T-helper 9 cell (primary cell): ENCODE measurements at places on chromosomes 2 and 18.

GRCh38 chr2:104891145-104891544 lies 37.2 kb downstream of the POU3F3 start:
- DNase-seq = no peak

DNA sequence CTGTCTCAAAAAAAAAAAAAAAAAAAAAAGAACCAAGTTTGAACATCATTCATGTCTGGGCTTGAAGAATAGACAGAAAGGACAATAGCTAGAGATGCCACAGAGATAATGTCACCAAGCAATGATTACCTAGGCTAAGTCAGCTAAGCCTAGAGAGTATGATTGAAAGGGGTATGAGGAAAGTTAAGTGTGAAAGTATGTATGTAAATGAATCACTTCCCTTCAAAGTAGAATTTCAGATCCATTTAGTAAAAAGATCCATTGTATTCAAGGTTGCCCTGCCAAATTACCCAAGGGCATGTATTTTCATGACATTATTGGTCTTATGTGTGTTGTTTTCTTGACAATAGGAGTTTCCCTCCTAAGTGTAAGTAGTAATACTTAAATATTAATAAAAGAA lies 34.1 kb upstream of the SLC39A10 start:
- no peak for DNase-seq

DNA sequence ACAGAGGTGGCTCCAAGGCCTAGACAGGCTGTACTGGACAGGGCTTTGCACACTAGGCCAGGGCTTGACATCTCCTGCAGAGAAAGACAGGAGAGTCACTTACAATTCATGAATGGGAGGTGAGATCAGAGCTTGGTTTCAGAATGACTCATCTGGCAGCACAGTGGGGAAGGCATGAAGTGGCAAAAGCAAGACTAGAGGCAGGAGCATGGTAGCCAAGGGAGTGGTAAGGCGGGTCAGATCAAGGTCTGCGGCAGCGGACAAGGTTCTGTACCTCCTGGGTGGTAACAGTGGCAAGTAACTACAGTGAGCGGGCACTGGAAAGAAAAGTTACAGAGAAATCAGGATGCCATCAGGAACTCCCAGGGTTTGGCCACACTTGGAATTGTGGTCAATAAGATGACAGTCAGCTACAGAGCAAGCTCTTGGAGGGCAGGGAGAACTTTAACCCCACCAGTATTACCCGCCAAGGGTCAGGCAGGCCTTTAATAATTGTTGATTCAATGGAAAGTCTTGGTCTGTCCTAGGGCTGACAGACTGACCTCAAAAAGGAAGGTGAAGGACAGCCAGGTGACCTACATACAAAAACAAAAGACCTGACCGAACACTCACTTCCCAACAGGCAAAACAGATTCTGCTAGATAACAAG lies 5.7 kb downstream of the MCFD2 start:
- no peak for DNase-seq

GRCh38 chr2:170498619-170499018 lies 216.5 kb upstream of the SP5 start:
- DNase-seq = no peak

GRCh38 chr2:128537646-128538045 lies 219.0 kb upstream of the HS6ST1 start:
- DNase-seq = no peak

GRCh38 chr2:1972422-1972821 lies 228.1 kb upstream of the PXDN start:
- no peak for DNase-seq

- no peak for DNase-seq
Measured at GRCh38 chr2:218679119-218679518, 7.2 kb downstream of the STK36 start.

- DNase-seq = no peak
Measured at GRCh38 chr18:76985156-76985950, 147.2 kb downstream of the MBP start.

DNA sequence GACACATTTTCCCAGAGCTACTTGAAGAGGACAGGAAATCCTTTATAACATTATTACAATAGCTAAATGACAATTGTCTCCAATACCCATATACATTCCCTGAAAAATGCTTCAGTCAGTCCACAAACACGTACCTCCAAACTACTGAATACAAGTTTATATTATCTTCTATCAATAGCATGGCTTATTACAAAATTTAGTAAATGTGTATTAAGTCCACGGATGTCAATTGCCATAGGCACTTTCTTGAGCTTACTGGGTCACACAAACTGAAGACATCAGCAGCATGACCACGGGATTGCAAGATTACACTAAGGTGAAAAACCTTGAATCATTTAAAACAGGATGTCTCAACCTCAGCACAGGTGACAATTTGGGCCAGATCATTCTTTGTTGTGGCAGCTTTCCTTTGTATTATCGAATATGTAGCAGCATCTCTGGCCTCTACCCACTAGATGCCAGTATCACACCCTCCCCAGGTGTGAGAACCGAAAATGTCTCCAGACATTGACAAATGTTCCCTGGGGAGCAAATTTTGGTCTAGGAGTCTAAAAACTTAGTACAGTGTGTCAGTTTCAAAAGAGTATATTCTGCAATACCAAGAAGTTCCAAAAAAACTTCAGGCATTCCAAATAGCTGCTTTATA lies 1.4 kb downstream of the MBD2 start:
- peak; percentile 35 for DNase-seq

- DNase-seq = no peak
Measured at GRCh38 chr18:56289381-56289780, 349.0 kb downstream of the TXNL1 start.

DNA sequence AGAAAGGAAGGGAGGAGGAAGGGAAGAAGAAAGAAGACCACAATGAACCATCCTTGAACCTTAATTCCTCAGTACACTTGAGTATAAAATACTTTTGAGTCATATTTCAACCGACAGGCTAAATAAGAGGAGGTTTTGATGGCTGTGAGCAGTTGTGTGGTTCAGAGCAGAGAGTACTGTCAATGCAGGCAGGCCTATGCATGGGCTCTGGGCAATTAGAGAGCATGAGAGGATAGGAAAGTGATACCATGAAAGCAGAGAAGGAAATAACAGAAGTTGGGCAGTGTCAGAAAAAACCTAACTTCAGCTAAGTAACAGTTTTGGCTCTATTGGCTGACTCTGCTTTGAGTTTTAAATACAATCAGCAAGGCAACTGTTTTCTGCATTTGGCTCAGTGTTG lies 123.6 kb upstream of the STK17B start:
- no peak for DNase-seq

DNA sequence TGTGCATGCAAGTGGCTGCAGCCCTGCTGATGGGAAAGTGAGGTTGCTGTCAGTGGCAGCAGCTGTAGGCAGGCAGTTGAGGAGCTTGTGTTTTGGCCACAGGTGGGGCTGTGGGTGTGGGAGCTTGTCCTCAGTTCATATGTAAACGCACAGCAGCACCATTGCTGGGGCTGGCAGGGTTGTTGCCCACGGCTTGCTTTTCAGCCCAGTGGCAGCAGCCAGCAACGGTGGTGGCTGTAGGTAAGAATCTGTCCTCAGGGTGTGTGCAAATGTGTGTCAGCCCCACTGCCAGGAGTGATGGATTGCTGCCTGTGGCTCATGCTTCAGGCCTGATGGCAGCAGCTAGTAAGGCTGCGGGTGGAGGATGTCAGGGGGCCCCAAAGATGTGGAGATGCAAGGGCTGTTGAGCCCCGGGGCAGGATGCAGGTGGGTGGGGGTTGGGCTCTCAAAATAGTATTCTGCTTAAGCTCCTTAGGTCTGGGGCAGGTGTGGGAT lies 141.3 kb upstream of the THUMPD2 start:
- no peak for DNase-seq

- no peak for DNase-seq
Measured at GRCh38 chr2:207157731-207158130, 8.0 kb downstream of the KLF7 start.

DNA sequence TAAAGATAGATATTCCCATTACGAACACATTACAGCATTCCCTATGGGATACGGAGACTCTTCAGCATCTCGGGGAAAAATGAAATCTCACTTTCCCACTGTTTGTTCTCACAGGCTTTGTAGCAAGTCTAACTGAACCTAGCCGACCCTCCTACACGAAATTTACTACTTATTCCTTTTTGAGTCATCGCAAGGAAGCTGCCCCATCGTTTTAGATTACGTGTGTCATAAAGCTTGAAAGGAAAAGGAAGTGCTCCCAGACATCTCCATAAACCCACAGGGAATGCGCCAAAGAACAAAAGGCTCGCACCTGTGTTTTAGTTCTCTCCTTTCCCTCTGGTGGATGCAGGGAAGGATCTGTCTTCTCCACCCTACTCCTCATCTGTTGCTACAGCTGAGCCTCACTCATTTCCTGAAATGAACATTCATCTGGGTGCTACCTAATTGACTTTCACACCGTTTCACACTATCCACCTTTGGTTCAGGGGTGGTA lies 76.2 kb upstream of the STK39 start:
- no peak for DNase-seq

GRCh38 chr2:236536727-236537398 lies 32.8 kb upstream of the ACKR3 start:
- peak; percentile 46 for DNase-seq

GRCh38 chr2:208713066-208713745 lies 306.6 kb downstream of the PTH2R start:
- no peak for DNase-seq

DNA sequence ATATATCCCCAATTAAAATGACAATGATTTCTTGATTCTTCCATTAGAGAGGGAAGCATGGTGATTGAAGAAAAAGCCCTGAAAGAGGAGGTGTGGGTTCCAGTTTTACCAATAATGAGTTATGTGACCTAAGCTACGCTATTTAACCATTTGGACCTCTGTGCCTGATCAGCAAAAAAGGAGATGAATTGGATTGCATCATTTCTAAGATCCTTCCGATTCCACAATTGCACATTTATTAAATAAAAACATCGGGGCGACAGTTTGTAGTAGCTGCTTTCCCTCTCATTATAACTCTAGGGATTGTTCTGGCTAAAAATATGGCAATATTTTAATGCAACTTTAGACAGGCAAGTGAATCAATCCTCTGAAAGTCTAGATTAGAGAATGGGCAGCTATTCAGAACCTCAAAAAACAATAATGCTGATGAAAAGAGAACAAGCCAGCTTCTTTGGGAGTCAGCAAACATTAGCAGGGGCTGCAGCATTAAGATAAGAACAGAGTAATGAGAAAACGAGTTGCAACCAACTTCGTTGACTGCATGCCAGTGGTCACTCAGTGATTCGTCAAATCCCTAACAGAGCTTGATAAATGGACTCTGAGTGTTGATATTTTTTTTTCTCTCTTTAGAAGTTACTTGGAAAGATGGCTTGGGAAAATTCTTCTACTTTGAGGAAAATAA lies 301.2 kb downstream of the AGPS start:
- no peak for DNase-seq

DNA sequence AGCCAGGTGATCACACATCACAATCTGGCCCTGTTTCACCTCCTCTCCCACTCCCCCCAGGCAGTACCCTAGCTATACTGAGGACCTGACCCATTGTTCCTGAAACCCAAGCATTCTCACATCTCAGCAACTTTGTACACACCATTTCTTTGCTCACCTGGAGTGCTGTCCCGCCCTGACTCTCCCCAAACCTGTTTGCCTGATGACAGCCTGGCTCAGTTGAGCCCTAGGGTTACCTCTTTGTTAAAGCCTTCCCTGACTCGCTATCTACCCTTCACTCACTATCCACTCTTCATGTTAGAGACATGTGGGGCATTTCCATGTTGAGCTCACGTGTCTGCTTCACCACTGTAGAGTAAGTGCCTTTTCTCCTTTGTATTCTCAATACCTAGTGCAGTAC lies 49.1 kb downstream of the GREB1L start:
- no peak for DNase-seq

DNA sequence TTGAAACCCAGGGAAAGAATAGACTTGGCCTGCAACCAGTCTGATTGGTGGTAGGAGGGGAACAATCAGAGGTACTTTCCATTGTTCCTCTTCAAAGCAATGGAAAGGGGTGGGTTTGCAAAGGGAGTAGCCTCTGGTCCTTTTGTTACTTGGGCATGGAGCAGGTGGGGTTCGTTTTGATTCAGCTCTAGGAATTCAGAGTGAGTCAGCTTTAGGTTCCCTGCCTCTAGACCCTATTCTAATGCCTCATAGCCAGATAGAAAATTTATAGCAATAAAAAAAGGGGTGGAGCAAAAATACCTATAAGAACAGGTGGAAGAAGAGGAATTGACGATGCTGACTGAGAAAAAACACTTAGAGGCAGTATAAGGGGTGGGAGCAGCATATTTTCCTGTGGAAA lies 636.4 kb downstream of the PLCL1 start:
- no peak for DNase-seq

DNA sequence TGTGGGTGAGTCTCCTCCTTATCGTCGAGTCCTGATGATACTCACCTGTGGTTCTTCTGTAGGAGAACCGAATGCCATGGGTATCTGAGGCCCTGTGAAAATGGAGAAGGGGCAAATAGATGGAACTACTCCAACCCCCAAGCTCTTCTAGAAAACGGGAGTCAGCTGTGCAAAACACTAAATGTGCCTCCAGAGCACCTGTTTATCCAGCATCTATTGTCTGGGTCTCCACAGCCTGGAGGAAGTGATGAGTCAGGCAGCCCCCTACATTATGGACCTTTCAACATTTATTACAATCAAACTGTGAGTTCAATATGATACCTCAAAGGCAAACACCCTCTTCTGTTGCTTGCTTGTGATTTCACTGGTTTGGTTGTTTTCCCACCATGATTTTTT lies 9.8 kb upstream of the LRRFIP1 start:
- DNase-seq = no peak

DNA sequence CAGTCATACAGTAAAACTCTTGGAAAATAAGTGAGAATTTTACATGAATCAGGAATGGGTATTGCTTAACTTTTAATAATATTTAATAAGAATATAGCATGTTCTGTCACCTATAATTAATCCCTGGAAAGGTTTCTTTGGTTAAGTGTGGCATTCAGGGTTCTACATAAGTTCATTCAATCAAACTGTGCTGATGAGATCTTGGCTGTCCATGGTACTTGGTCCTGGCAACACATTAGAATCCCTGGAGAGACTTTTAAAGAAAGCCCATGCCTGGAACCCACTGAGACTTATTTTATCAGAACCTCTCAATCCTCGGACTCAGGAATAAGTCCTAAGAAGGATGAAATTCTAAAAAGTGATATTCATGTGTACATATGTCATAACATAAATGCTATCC lies 60.3 kb downstream of the CERKL start:
- no peak for DNase-seq

GRCh38 chr2:219037783-219038499 lies 3.4 kb downstream of the CFAP65 start:
- DNase-seq = no peak

DNA sequence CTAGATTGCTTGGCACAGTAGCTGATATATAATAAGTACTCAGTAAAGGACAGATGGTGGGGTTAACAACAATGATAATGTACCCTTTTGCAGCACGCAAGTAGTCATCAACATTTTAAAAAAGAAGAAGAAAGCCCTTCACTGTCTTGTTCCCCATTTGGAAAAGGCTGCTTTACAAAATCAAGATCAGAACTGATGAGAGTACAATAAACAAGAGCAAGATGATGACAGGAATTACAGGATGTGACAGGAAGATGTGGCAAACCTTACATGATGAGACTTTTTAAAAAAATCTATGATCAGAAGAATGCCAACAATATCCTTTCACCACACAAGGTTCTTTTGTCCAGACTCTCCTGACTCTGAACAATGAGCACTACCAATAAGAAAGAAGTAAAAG lies 9.1 kb downstream of the TYW5 start:
- no peak for DNase-seq
